ENCODE measurements at places on chromosomes 2 and 18.

- DNase-seq = no peak
These were observed 162.1 kb upstream of the XIRP2 start for GRCh38 chr2:166725927-166726924.

- DNase-seq = no peak
These were observed 27.4 kb downstream of the PSMD14 start for GRCh38 chr2:161335626-161336025.

DNA sequence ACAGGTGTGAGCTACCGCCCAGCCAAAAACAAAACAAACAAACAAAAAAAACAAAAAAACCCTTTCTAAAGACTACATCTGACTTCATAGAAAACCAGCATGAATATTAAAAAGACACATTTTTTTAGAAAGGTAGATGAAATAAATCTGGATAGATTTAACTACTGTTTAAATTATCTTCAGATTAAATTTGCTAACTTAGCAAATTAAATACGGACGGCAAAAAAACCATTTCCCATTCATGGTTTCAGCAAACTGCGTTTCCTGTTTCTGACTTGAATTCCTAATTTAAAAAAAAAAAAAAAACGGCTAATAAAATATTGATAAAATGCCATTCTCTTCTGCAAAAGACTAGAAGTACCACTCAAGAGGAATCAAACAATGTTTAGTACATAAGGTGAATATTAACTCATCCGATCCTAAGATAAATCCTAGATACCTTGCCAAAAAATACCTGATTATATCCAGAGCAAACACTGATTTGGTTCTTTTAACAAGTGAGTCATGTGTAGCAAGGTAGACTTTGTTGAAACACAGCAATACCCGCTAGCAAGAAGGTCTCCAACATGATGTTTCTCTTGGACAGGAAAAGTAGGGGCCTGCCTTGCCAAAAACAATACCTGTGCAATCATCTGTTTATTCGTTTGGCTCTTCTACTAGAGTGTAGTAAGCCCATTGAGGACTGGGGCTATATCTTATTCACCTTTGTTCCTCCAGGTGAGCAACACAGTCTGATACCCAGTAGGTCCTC is 96.2 kb downstream of the BARD1 start:
- DNase-seq = no peak

GRCh38 chr2:149020432-149020851 is 18.1 kb upstream of the LYPD6B start:
- DNase-seq = no peak

DNA sequence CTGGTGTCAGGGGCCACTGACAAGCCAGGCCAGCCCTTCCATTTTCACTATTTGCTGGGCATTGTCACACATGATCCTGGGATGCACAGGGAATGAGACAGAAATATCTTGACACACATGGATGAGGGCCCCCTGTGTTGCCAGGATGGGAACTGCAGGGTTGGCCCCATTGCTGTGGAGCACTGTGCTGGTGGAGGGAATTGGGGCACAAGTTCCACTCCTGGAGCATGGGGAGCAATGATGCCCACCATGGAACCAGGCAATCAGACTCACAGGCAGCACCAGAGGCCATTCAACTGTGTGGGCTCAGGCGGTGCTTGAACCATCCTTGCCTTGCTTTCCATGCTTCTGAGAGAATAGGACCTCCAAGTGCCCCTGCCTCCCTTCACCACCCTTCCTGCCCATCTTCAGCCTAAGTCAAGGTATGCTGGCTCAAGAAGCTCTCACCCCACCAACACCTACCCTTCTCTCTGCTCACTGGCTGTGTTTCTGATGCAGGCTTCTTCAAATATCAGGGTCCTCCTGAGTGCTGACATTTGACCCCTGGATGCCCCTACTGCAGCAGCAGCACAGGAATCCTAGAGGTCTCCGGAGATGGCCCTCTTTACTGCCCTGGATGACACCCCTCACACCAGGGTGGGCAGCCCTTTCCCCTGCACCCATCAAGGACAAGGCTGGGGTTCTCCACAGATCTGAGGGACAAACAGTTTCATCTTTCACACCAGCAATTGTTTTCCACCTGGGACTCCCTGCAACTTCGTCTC is 11.0 kb downstream of the ADRA2B start:
- no peak for DNase-seq

DNA sequence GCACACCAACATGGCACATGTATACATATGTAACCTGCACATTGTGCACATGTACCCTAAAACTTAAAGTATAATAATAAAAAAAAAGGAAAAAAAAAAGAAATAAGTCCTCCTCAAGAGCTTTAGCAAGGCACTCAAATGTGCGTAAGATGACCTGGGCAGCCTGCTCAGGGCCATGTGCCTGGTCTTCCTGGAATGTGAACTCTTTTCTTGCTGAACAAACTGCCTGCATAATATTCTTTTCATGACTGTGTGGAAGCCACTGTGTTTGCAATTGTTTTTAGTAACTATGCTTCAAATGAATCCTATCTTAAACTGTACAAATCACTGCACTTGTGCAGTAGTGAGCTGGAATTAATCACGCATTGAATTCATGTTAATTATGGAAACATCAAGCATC is 168.1 kb upstream of the TPO start:
- DNase-seq = no peak

DNA sequence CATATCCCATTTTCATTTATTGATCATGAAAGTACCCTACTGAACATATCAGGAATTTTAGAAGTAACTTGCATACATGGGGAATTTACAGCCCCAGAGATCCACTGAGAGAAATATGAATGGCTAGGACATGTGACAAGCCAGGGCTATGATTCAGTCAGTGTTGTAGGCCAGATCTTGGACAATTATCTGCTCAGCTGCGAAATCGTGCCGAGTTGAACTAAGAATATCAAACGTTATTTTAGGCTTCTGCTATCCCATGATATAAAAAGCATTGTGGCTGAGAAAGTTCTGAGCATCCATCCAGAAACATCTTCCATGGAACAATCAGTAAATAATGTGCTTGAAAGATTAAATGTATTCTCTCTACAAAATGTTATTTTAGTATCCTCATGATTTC is 85.7 kb upstream of the UNC80 start:
- DNase-seq = no peak

GRCh38 chr2:72154386-72154975 is 6.8 kb upstream of the CYP26B1 start:
- DNase-seq = no peak

DNA sequence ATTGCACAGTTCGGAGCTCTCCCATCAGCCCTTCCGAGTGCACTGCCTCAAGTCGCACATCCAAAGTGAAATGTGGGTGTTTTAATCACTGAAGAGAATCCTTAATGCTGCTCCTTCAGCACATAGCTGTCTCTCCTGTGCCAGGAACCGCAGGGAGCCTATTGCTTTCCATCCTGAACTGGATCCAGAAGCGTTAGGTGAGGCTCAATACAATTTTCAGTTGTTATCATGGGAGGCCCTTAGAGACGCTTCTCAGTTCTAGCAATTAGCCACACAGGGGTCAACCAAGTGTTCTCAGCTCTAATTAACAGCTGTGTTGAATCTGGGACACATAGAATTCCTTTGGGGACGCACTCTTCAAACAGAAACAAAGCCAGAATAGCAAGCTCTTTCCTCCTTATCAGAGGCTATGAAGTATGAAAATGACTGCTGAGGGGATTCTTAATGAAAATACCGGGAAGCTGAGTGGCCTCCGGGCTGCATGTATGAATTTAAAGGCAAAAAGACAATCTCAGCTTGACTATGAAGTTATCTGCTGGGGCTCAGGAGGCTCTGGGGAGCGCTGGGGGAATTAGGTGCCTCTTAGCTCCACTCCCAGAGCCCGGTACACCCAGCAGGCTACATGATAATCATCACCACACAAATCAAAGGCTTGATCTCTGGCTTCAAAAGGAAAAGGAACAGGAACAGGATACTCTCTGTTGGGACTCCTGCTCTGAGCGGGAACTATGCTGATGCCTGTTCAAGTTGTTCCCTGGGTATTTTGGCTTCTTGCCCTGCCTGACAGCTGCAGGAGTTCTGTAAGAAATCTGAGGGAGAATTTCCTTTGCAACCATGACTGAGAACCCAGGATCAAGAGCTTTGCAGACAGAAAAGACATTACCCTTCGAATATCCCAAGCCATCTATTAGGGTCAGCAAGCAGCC is 55.4 kb upstream of the NCOA1 start:
- no peak for DNase-seq

- DNase-seq = no peak
These were observed 245.3 kb downstream of the STK39 start for GRCh38 chr2:168002021-168002553.

- DNase-seq = no peak
These were observed 217.6 kb downstream of the CDH7 start for GRCh38 chr18:65968239-65969004.

GRCh38 chr18:61535401-61535800 is 202.2 kb downstream of the CDH20 start:
- DNase-seq = no peak

GRCh38 chr2:240809276-240809675 is 10.7 kb downstream of the KIF1A start:
- no peak for DNase-seq

- no peak for DNase-seq
These were observed 245.6 kb downstream of the HDAC4 start for GRCh38 chr2:239154971-239155805.

DNA sequence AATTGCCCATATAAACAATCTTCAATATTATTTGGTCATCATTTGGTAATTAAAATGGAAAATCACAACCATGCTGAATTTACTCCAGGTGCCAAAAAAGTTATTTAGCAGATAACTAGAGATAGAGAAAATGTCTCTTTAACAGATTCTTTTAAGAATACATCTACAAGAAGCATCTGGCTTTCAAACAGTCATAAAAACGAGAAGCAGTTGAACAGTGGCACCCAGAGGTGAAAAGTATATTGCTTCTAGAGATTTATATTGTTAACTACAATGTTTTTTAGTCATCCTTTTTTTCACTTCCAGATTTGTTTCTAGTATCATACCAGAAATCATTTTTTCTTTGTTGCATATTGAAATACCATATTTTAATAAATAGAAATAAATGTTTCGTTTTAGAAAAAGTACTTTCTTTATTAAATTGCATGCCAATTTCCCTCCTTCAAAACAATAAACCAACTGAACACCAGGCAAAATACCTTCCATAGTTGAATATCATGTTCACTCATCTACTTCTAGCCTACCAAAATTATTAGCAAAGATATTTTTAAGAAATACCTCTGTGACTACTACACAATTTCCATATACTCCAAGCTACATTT is 65.4 kb upstream of the HNRNPA3 start:
- DNase-seq = no peak

DNA sequence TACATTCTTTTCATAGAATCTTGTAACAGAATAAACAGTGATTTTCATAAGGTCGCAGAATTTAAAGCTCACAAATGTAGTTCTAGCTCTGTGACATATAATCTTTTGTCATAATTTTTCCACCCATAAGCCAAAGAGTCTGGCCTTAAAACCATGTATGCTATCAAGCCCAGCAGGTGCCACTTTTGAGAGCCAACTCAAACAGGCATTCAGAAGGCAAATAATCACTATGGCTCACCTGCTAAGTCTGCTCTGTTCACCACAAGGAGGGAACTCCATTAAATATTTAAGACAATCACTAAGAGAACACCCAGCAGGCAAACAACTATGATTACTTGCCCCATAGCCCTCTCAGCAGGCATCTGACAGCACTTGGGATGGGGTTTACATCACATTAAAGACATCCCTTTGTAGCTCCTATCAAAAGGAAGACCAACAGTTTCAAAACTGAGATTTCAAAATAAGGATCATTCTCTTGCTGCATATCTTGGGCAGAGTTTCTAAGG is 241.6 kb downstream of the PDE11A start:
- no peak for DNase-seq

GRCh38 chr2:149363958-149364357 is 33.6 kb downstream of the LYPD6 start:
- no peak for DNase-seq

DNA sequence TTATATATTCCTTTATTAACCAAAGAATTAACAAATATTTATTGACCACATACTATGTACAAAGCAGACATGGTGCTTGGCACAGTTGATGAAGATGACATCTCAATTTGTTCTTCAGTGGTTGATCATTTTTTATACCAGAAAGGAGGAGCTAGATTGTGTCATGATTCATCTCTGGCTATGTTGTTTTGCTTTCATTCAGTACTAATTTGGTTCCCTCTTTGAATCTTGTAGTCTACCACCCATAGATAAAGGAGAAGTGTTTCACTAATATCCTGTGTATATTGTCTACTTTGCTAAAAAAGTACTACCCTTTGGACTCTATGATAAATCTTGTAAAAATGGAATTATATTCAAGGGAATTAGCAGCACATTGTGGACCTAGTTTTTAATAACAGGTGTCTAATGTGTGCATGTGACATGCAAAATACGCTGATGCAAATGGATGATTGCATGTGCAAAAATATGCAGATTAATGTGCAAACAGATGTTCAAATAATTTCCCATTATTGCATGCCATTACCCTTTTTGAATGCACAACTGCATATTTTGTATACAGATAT is 313.2 kb upstream of the ZEB2 start:
- DNase-seq = no peak

DNA sequence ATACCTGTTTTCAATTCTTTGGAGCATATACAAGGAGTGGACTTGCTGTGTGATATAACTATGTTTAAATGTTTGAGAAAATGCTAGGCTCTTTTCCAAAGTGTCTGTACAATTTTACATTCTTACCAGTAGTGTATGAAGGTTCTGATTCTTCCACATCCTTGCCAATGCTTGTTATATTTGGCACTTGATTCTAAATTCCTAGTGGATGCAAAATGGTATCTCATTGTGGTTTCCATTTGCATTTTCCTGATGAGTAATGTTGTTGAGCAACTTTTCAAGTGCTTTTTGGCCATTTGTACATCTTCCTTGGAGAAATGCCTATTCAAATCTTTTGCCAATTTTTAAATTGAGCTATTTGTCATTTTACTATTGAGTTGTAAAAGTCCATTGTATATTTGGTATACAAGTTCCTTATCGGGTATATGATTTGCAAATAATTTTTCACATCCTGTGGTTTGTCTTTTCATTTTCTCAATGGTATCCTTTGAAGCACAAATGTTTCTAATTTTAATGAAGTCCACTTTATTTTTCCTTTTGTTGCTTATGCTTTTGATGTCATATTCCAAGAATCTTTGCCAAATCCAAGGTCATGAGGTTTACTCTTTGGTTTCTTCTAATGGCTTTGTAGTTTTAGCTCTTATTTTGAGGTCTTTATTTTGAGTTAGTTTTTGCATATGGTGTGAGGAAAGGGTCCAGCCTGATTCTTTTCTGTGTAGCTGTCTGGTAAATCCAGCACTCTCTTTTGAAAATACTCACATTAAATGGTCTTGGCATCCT is 33.2 kb upstream of the CWC22 start:
- DNase-seq = no peak

GRCh38 chr18:78972930-78973331 is 6.7 kb upstream of the SALL3 start:
- no peak for DNase-seq

GRCh38 chr2:175181877-175182308 is 383 bp upstream of the ATP5MC3 start:
- DNase-seq = no peak

GRCh38 chr2:187124529-187124928 is 275.6 kb upstream of the ZSWIM2 start:
- DNase-seq = no peak

GRCh38 chr2:37243435-37243834 is 12.0 kb downstream of the NDUFAF7 start:
- DNase-seq = no peak

- DNase-seq = no peak
These were observed 92.1 kb downstream of the LYPD6 start for GRCh38 chr2:149422337-149422990.

Measured in hypothalamus (tissue), 51 donors.